T-helper 1 cell (primary cell): ENCODE measurements at places on chromosomes 3 and 15.

- DNase-seq, result no peak
Measured at GRCh38 chr15:43251871-43252250, 14.9 kb downstream of the TGM5 start.

DNA sequence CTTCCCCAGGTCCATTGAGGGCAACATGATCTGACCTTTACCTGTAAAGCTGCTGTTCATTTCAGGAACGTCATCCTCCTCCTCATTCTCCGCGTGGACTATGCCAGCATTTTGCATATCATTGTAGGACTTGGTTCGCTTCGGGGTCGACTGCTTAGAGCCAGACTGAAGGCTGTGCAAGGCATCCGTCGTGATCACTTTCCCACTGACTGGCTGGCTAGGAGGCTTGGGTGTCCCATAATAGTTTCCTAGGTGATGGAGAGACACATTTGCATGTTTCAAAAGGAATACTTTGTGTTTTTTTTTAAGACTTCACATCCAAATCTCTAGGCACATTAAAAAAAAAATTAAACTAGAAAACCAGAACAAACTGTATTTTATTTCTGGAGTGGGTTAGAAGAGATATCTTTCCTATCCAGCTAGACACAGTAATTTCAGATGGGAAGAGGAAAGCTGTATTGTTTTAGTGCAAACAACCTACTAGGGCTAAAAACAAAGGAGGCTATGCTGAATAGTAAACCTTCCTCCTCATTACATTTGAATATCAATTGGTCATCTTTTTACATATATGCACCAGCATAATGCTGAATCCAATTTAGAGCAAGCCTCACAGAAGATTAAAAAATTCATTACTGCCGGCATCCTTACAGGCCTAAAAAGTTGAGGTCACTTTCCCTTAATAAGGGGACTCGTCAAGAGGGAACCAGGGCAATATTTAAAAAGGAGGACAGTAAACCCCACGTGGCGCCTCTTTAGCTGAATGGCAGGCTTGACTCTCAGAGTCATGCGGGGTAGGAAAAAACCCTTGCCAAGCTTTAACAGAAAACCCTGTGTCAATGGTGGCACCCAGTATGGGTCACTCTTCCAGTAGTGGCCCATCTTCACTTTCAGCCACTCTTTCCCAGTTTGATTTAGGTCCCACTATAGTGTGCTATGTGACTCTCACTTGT lies 559.9 kb downstream of the MAGI1 start:
- DNase-seq, result no peak

DNA sequence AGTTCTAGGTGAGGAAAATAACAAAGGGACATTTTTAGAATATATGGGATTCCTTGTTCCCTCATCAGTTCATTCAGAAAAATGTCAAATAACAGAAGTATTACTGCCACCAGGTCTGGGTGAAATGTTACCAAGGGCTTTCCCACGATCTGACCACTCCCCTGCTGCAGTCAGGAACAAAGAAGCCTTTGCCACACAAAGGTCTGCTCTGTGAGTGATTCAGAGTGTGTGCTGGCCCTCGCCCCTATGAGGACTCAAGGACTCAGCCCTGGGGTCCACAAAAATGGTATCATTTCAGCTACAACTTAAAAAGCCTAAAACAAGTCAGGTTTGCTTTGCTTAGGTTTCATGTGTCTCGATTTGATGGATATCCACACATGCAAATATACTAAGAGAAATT lies 5.0 kb downstream of the MKRN3 start:
- no peak for DNase-seq

DNA sequence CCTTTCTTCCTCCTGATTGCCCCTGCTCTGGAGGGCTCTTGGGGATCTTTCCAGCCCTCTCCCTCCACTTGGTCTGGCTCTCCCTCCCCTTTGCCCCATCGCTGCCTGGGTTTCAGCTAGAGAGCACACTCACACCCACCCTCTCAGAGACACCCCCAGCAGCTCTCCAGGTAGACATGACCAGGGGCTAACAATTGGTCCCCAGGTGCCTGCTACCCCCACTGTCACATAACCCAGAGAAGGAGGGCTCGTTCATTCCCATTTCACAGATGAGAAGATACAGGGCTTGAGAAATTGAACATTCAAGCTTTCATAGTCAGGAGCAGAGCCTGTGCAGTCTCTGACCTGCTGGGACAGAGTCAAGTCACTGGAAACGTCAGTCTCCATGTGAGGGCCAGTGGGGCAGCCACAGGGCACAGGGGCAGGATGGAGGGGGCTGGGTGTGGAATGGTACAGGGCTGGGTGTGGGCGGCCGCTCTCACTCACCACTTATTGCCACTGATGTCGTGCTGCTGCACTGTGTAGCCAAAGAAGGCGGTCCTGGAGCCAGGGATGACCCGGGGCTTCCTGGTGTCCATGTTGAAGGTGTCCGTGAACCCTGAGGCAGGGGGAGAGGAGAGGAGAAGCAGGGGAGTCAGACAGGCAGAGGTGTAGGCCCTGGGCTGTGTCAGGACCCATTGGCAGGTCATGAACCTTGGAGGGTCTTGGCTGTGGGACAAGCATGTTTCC lies 29.4 kb downstream of the ITGA11 start:
- DNase-seq, result no peak

DNA sequence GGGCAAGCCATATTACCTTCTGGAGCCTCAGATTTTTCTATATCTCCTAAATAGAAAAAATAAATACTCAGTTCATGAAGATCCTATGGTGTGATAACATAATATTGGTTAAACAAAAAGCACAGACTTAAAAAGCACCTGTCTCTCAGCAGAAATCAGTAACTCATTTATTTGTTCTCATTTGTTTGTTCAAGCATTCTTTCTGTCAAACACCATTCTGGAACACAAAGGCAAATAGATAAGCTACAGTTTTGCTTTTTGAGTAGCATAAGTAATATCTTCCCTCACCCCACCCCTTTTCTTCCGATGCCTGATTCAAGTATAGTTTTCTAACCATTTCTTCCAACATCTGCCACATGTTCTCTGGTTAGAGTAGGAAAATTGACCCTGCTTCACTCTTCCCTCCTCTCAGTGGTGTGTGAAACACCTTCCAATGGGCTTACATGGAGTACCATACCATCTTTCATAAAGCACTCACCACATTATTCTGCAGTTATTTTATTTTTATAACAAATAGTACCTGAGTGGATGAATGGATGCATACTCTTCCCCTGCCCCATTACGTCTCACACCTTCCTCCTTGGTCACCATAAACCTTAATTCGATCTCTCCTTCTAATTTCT lies 8.4 kb upstream of the IL1RAP start:
- no peak for DNase-seq

DNA sequence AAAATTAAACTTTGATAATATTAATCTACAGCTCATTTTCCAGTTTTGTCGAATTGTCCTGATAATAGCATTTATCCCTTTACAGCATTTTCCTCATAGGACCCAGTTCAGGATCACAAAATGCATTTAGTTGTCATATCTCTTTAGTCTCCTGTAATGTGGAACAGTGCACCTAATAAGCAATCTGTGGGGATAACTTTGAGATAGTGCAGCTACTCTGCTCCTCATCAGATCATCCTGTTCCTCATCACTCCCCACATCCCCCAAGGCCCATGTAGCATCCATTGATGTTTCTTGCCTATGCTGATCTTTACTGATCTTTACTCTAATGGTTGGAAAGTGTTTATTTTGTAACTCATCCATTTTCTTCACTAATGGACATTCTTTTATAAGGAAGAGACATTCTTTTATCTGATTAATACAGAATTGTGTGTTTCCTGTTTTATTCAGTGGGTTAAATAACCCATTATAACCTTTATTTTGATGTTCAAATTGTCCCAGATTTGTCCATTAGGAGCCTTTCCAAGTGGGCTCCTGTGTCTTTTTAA lies 7.5 kb downstream of the RNF111 start:
- no peak for DNase-seq

- no peak for DNase-seq
Measured at GRCh38 chr15:54481819-54482218, 503.6 kb downstream of the UNC13C start.

DNA sequence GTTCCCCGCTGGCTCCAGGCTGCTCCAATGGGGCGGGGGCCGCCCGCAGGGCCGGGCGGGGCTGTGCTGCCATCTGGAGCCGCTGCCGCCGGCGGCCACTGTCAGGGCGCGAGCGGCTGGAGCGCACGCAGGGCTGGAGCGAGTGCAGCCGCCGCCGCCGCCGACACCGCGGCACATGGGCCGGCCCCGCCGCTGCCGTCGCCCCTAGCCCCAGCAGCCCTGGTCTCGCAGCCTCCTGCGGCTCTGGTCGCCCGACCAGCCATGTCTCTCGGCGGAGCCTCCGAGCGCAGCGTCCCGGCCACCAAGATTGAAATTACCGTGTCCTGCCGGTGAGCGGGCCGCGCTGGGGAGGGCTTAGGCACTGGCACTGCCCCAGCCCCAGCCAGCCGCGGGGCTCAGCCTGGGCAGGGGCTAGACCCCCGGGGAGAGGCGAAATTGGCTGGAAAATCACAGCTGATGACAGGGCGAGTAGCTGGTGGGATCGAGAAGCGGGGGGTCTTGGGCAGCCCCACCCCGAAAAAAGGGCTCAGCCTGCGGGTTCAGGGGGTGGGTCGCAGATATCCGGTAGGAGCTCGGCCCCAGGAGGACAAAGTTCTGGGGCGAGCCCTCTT lies at the start of gene CPNE9:
Gene CPNE9 (plus strand): TSS at position 98 of the 611 bp plus-strand sequence. CDS start 164 bp downstream, at position 262.
- no peak for DNase-seq

GRCh38 chr3:185488465-185488864 lies 10.4 kb downstream of the TMEM41A start:
- no peak for DNase-seq

- no peak for DNase-seq
Measured at GRCh38 chr3:102053375-102053989, 204.2 kb downstream of the NFKBIZ start.

- no peak for DNase-seq
Measured at GRCh38 chr3:139414608-139415224, 25.3 kb upstream of the COPB2 start.
